ENCODE measurements at places on chromosomes 4 and X.

GRCh38 chrX:38268011-38268410, 47.3 kb upstream of the SRPX start:
- no peak for DNase-seq

- DNase-seq, result no peak
Measured at GRCh38 chrX:72107841-72108595, 23.7 kb downstream of the RTL5 start.

DNA sequence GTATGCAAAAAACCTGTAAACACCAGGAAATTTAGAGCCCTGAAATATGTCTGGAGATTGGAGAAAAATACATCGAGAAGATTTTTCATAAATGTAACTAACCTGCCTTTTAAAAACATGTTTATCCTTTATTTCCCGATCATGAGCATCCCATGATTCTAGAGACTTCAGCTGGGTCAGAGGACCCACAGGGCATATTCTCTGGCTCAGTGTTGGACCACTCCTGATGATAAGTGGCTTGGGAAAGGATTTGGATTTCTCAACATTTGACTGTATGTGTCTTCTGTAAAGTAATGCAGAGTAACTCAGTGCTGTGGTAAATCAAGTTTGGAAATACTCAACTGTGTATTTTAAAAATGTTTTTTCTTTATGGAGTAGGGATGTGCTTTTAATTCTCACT, 40.0 kb upstream of the ANK2 start:
- no peak for DNase-seq

DNA sequence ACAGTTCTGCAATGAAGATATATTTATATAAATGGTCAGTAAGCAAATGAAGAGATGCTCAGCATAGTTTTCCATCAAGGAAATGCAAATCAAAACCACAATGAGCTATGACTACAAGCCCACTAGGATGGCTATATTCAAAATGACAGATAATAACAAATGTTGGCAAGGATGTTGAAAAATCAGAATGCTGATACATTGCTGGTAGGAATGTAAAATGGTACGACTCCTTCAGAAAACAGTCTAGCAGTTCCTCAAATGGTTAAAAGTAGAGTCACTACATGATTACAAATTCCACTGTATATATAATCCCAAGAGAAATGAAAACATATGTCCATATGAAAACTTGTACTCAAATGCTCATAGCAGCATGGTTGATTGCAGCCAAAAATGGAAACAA, 425.0 kb upstream of the ATOH1 start:
- no peak for DNase-seq

- DNase-seq, result no peak
Measured at GRCh38 chr4:39024311-39024865, 7.8 kb downstream of the TMEM156 start.

DNA sequence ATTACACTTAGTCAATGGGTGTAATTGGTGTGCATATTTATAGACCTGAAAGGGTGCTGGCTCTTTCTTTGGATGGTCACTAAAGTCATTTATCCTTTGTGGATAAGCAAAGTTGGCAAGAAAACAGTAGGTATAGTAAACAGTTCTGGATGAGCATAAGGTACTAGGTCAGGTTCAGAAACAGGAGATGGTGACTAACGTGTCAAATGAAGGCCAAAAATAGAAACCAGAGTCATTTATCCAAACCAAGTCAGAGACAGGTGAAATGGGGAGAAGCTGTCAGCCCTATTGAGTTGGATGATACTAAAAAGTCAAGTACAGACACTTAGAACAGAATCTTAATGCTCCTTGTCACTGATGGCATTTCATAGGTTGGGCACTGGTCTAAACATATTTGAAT, 313.1 kb downstream of the KLHL13 start:
- DNase-seq, result no peak
